ENCODE measurements at places on chromosomes 4 and X.

DNA sequence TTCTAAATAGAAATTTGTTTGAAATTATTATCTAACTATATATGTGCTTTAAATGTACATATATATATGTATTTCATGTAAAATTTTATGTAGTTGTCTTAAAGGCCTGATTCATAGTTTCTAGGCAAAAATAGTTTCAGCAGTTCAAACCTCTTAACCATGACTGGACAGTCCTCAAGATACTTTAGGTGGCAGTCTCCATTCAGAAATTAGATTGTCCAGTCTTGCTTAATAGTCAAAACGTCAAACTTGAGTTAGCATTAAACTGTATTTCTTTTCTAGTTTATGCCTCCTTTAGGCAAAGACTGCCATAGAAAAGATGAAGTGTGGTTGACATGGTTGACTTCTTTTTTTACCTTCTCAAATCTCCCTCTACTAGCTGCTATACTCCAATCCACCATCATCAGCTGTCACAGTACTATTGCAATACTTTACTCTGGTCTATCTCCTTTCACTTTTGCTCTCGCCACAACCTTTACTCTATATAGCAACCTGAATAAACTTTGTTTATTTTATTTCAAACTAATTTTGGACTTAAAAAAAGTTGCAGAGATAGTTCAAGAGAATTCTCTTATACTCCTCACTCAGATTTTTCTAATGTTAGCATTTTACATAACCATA, 395.6 kb upstream of the DIPK2B start:
- DNase-seq = no peak

DNA sequence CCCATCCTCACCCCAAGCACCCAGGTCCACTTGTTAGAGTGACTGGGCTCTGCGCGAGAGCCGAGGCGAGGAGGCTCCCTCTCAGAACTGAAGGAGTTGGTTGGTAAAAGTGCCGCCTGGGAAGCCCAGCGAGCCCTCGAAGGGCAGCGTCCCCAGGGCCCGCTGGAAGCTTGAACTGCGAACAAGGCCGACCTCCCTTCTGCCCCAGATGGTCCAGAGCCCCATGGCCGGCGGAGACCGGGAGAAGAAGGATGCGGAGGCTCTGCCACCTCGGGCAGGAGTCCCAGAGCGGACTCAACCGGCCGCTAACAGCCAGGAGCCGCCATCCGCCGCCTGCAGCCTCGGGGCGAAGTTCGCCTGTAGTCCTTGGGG, 116.3 kb upstream of the TEX13C start:
- DNase-seq = no peak

GRCh38 chrX:154046940-154047610, 27.4 kb upstream of the IRAK1 start:
- DNase-seq = no peak

DNA sequence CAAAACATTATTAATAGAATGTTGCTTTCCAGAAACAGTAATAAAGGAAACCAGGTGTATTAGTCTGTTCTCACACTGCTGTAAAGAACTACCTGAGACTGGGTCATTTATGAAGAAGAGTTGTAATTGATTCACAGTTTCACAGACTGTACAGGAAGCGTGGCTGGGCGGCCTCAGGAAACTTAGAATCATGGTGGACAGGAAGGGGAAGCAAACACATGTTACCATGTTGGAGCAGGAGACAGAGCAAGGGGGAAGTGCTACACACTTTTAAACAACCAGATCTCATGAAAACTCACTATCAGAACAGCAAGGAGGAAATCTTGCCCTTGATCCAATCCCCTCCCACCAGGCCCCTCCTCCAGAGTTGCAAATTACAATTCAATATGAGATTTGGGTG, 815.8 kb downstream of the TRIML1 start:
- no peak for DNase-seq

- DNase-seq = no peak
Observed at GRCh38 chrX:99588936-99589335, 821.1 kb downstream of the PCDH19 start.

DNA sequence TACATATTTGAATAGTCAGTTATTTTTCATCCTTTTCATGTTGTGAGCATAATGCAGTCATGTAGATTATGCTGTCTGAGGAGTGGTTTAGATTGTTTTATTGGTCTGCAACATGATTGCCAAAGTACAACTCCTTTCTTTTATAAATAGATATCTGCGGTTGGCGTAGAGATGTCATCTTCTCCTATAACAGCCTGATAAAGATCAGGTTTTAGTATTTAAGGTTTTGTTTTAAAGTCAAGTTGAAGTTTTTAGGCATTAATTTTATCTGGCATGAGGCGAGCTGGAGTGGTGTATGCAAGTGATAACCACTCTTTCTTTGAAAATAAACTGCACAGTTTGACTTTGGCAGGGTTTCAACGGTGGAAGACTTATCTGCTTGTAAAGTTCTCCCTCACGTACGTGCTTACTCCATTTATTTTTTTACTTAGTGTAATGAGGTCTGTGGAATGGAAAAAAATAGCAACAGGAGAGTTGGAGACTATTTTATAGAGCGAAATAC, 126.3 kb downstream of the FBXO8 start:
- no peak for DNase-seq

GRCh38 chr4:8690216-8691150, 97.9 kb downstream of the CPZ start:
- DNase-seq = no peak

DNA sequence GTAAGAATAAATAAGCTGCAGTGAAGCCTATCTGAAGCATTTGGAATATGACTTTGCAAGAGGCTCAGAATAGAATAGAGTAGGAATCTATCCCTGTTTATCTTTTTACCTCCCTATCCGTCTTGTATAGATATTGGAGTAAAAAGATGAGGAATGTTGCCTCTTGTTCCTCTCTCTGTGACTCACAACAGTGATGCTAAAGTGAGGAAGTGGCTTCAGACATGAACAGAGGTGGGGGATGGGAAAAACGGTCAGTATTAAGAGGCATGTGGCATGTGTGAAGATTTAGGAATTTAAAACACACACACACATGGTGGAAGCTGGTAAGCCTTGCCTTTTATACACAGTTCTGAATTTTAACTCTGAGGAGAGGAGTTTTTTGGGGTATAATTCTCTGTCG, 3.8 kb upstream of the DCAF4L1 start:
- DNase-seq = no peak

DNA sequence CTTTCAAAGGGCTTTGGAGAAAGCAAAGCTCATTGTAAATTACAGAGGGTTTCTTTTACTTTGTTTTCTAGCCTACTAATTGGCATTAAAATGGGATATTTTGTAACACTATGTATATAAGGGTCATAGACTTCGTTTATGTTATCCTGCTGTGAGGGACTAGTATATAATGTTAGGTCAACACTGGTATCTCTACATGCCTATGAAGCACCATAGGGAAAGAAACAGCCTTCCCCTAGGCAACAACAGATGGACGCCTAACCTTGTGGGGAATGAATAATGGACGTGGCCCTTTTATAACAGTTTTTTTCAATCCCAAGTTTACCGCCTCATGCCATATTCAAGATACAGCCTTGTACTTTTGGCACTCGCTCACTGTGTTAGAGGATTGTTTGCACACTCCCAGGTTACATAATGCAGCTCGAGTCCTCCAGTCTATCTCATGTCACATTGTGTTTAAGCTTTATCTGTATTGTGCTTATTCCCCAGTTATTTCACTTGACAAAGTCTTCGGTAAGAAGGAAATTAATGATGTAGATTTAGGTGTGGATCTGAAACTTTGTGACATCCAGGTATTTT, 711.0 kb downstream of the RPA4 start:
- no peak for DNase-seq

GRCh38 chr4:4443821-4444220, 56.9 kb downstream of the NSG1 start:
- DNase-seq = no peak

- no peak for DNase-seq
Observed at GRCh38 chr4:73978886-73979285, 2.9 kb downstream of the PF4 start.

- DNase-seq = no peak
Observed at GRCh38 chrX:136067966-136068365, 79.4 kb upstream of the FHL1 start.

- DNase-seq = no peak
Observed at GRCh38 chr4:149825336-149825735, 9.7 kb upstream of the IQCM start.

GRCh38 chrX:11739776-11740175, 18.3 kb upstream of the MSL3 start:
- DNase-seq = no peak

DNA sequence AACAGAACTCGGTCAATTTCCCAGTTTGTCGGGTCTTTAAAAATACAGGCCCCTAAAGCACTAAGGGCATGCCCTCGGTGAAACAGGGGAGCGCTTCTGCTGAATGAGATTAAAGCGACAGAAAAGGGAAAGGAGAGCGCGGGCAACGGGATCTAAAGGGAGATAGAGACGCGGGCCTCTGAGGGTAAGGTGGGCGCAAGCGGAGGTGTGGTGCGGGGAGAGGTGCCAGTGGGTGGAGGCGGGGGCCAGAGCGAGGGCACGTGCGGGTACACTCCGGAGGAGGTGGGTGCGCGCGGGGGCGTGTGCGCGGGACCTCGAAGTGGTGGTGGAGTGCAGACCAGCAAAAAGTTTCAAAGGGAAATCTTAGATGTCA, 787 bp upstream of the TET2 start:
- no peak for DNase-seq

GRCh38 chr4:74344031-74344430, 20.9 kb upstream of the EREG start:
- no peak for DNase-seq

DNA sequence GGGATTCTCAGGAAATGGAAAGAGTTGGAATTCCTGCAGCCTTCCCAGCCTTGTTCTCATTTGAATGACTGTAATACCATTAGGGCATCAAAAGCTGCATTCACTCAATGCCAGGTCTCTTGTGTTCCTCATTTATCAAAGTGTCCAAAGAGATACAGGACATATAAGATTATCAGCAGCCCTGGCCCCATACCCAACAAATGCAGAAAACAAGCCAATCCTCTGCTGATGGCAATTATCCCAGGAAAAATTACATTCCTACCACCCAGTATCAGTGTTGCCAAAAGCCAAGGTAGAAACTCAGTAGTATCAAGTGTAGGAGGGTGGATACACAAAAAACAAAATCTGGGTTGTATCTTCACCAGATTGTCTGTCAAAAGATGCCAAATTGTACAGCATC, 18.5 kb upstream of the ASB5 start:
- no peak for DNase-seq

GRCh38 chr4:165152527-165152926, 39.9 kb upstream of the TMEM192 start:
- no peak for DNase-seq

- DNase-seq = no peak
Observed at GRCh38 chr4:94757192-94758140, at the start of gene BMPR1B. TSS of gene BMPR1B (plus strand) at chr4:94757955. CDS start at chr4:95104425, 346,470 bp downstream.

- DNase-seq = no peak
Observed at GRCh38 chrX:115960440-115961084, 210.0 kb upstream of the AGTR2 start.

- DNase-seq = no peak
Observed at GRCh38 chr4:154946113-154946512, 165.0 kb downstream of the RBM46 start.

DNA sequence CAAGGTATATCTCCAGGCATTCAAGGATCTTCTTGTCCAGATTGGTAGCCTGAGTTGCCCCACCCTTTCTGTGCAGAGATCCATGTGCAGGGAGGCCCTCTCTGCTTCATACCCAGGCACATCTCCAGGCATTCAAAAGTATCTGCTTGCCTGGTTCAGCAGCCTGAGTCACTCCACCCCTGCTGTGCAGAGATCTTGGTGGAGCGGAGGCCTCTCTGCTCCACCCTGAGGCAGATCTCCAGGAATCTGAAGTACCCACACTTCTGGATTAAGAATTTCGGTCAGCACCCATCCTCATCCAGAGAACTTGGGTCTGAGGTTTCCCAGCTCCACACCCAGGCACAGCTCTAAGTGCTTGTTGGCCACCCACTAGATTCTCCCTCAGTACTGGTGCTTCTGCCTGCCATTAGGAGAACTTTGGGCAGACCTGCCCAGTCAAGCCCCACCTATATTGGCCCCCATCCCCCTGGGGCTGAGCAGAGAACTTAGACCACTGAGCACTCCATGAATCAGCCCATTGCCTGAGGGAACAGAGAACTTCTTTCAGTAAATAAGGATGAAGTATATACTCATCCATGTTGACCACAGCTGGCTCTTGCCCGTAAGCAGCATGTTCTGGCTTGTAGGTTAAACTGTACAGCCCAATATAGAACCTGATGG, 199.5 kb upstream of the ZCCHC13 start:
- no peak for DNase-seq

DNA sequence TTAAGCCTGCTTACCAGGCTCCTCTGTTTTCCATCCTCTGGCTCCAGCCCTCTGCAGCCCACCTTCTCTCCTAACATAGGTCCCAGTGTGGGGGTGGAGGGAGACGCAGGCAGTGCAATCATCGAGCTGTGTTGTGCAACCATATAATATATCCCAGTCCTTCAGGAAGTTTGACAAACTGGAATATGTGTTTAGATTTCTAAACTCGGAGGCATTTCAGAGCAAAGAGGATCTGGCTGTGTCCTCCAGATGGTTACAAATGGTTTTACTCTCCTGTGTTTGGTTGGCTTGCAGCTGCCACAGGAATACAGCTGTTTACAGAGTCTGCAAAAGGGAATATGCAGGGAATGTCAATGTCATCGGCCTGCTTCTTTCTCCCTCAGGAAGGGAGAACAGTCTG, 195.3 kb upstream of the LNX1 start:
- no peak for DNase-seq

GRCh38 chr4:139884438-139884837, 218.8 kb downstream of the MGST2 start:
- no peak for DNase-seq

GRCh38 chr4:165502916-165503907, 124.4 kb downstream of the CPE start:
- no peak for DNase-seq

- no peak for DNase-seq
Observed at GRCh38 chr4:168484626-168485025, 4.3 kb upstream of the DDX60L start.

- no peak for DNase-seq
Observed at GRCh38 chrX:134313418-134313817, 76.4 kb downstream of the CCDC160 start.

DNA sequence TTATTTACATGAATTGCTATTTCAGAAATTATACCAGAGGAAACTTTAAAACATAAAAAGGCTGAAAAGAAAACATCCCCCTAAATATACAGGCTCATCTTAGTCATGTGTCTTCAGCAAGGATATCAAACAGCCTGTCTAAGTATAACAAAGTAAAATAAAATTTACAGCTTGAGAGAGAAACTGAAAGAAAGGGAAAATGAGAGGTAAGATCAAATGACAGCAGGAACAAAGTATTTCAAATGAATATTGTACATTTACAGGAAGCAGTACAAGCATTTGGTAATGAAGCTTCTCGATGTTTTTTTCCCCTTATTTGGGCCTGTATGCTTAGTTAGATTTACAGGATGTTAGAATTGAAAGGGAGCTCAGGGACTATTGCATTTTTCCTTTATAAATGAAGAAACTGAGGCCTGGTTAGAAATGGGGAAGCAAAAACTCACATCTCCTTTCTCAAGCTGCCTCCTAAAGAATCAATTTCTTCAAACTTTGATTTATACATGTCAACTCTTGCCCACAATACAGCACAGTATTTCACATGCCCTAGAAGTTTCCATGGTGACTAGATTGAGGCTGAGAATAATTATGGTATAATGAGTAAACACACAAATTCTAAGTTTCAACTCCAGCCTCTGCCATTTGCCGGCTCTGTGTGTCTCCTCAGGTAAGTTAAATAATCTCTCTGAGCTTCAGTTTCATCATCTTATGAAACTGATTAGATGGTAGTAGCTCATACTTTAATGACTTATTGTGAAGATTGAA, 29.3 kb downstream of the DAPP1 start:
- no peak for DNase-seq

GRCh38 chr4:124491361-124492145, 221.0 kb downstream of the ANKRD50 start:
- no peak for DNase-seq

- no peak for DNase-seq
Observed at GRCh38 chrX:102067966-102068723, 57.3 kb upstream of the TCEAL2 start.
